ENCODE measurements at places on chromosomes 2 and 18. TPM values are rescaled to one million over a fixed set of nuclear protein-coding genes. Genes with fewer than 3 reads are reported as not detected.

- H3K27me3 ChIP-seq = peaks cover 5% of the 10 kb centered on the region
Observed at GRCh38 chr2:105712981-105713596, 31.6 kb upstream of the NCK2 start.

DNA sequence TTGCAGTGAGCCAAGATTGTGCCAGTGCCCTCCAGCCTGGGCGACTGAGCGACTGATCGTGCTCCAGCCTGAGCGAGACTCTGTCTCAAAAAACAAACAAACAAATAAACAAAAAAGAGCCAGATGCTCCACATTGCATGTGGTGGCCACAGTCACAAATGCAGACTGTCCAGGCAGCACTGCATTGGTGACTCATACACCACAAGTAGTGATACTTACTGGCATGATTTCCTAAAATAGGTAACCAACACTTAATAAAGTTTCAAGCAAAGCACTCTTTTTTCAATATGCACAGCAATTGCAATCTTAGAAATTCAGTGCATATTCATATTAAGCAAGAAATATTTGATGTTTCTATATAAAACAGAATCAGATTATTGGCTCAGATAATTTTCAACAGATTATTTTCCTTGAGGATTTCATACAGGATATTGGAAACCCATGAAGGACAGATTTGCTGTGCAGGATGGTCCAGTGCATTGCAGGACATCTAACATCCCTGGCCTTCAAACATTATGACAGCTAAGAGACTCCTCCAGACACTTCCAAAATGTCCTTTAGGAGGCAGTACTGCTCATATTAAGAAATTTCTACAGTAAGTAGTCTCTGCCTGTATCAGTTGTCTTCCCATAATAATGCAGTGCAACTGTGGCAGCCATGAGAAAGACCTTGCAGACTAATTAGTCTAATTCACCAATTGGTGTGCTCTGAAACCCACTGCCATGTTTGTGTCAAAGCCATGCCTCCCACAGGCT lies 10.5 kb upstream of the SLC1A4 start:
- no peak overlapping the region for H3K4me3 ChIP-seq
- H3K27me3 ChIP-seq = no peaks in the 10 kb centered on the region
- no peak for DNase-seq
- H3K27ac ChIP-seq = no peak overlapping the region
- peaks cover 4% of the 10 kb centered on the region for H3K4me1 ChIP-seq

CRYBA2 gene
- total RNA-seq = not detected

- no peaks in the 10 kb centered on the region for H3K27me3 ChIP-seq
- H3K27ac ChIP-seq = no peak overlapping the region
- no peak overlapping the region for H3K4me3 ChIP-seq
- no peak for DNase-seq
- peaks cover 5% of the 10 kb centered on the region for H3K4me1 ChIP-seq
Observed at GRCh38 chr2:106107509-106108131, 86.5 kb downstream of the UXS1 start.

DNA sequence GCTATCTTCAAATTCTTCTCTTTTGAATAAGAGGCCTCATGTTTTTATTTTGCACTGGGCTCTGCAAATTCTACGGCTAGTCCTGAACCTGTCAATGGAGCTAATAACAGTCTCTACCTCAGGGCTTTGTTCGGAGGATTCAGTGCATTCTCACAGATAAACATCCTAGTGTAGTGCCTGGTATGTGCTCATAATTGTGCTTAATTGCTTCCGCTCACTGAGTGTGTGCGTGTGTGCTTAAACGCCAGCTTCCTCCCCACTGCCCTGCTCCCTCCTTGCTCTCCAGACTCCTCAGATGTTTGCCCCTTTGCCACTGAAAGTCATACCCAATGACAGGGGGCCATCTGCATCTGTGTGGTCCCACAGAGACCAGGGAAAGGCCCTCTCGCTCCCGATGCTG lies 6.7 kb downstream of the GYPC start:
- H3K4me3 ChIP-seq = no peak overlapping the region
- peak overlapping the region; percentile 31 for H3K27ac ChIP-seq
- H3K27me3 ChIP-seq = no peaks in the 10 kb centered on the region
- peaks cover 4% of the 10 kb centered on the region for H3K36me3 ChIP-seq
- no peak for DNase-seq

- H3K27me3 ChIP-seq = no peaks in the 10 kb centered on the region
- H3K36me3 ChIP-seq = no peaks in the 10 kb centered on the region
- H3K4me1 ChIP-seq = peaks cover 5% of the 10 kb centered on the region
- no peak overlapping the region for H3K4me3 ChIP-seq
- no peak for DNase-seq
Observed at GRCh38 chr2:224958873-224959272, 83.4 kb downstream of the DOCK10 start.

FBXO15 gene
- 4.2 TPM for total RNA-seq
